ENCODE measurements at places on chromosomes 4 and X.

DNA sequence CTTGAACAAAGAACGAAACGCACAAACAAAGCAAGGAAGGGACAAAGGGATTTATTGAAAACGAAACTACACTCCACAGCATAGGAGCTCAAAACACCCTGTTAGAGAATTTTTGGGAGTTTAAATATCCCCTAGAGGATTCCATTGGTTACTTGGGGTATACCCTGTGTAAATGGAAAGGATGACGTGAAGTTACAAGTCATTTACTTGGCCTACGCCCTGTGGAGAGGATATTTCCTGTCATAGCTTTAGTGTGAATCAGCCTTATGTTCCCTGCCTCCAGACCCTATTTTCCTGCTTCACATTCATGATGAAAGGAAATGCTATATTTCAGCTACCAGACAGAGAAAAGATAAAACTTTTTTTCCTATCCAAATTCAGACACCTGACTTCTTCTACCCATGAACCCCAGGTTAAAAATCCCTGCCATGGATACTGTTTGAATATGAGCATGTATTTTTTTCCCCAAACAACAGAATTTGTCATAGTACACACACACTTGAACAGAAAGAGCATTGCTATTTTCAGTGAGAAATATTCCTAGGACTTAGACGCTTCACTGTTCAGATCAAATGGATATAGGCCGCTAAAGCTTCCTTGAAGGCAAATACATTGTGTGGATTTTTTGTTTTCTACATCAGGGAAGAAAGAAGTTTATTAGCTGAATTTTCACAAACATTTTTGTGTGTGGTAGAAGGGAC lies 20.4 kb downstream of the PIN4 start:
- DNase-seq = no peak

DNA sequence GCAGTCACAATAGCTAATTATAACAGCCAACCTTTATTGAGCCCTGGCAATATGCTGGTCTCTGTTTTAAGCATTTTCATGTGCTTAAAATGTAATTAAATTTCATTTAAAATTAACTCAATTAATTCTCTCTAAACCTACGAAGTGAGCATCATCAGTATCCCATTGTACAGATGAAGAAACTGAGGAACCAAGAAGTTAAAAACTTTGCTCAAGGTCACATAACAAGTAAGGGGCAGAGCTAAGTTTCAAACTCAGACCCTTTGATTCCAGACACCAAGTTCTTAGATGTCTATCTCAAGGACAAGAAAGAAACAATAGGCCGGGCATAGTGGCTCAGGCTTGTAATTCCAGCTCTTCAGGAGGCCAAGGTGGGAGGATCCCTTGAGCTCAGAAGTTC lies 55.9 kb upstream of the NFKB1 start:
- DNase-seq = no peak

GRCh38 chr4:93896516-93896915 lies 68.0 kb downstream of the ATOH1 start:
- DNase-seq = no peak

DNA sequence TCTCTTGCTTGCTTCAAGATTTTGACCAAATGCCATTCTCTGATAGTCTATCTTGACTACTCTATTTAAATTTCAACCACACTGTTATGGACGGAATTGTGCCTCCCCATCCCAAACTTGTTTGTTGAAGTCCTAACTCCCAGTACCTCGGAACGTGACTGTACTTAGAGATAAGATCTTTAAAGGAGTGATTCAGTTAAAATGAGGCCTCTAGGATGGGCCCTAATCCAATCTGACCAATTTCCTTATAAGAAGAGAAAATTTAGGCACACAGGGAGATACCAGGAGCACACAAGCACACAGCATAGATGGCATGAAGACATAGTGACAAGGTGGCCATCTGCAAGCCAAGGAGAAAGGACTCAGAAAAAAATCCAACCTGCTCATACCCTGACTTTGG lies 269.9 kb downstream of the KCNIP4 start:
- DNase-seq = no peak

DNA sequence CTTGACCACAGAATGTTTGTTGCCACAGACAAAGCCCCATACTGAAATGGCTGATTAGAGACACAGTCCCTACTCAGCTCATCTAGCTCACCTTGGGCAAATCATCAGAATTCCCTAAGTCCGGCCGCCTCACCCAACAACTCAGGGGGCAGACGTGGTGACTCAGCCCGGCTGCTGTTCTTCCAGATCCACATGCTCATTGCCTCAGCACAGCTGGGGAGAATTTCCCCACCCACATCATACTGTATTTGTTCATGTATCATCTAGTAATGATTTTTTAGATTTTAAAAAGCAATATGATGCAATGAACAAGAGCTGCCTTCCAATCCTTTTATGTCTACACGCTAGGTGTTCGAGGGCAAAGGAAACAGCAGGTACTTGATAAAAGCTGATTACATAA lies 333.8 kb upstream of the TENM3 start:
- no peak for DNase-seq

- no peak for DNase-seq
Measured at GRCh38 chrX:41737065-41737464, 13.1 kb downstream of the GPR82 start.

GRCh38 chr4:2302387-2303119 lies 40.6 kb upstream of the MXD4 start:
- DNase-seq = no peak

- no peak for DNase-seq
Measured at GRCh38 chr4:148059617-148060180, 327.8 kb downstream of the ARHGAP10 start.

DNA sequence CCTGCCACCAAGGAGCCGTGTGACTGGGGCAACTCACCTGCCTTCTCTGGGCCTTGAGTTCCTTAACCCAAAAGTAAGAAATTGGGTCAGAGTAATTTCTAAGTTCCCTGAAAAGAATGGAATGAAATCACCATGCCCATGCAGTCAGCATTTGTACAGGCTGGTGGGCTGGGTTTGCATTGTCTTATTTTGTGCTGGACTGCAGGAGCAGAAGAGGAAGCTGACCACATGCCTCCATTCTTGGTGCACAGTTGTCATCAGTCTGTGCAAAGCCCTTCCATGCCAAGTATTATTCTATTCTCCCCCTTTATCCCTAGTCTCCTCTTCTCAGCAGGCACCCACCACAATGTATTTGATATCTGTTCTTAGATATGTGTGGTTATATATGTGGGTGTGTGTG lies 56.3 kb downstream of the FHDC1 start:
- no peak for DNase-seq

- no peak for DNase-seq
Measured at GRCh38 chrX:38066934-38067333, 60.6 kb downstream of the SYTL5 start.

DNA sequence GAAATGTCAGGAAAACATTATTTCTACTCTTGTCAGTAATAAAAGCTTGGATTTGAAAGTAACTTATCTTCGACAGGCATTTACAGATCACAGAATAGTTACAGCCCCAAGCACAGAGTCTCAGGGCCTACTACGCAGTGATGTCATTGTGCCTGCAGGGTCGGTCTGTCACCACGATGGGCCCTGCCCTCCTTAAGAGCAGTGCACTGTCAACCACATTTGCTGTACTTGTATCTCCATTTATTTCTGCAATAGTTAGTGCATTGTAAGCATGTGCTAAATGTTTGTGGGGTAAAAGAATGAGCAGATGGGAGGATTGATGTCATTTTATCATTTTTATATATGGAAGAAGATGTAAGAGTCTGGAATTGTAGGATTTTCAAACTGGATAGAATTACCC lies 13.6 kb upstream of the CCKAR start:
- DNase-seq = no peak

GRCh38 chr4:121062521-121062920 lies 9.8 kb downstream of the NDNF start:
- DNase-seq = no peak

- DNase-seq = no peak
Measured at GRCh38 chr4:31341601-31342359, 621.6 kb downstream of the PCDH7 start.

- no peak for DNase-seq
Measured at GRCh38 chr4:64594723-64595122, 185.5 kb upstream of the TECRL start.

- no peak for DNase-seq
Measured at GRCh38 chrX:15437724-15438123, 53.5 kb upstream of the VEGFD start.

DNA sequence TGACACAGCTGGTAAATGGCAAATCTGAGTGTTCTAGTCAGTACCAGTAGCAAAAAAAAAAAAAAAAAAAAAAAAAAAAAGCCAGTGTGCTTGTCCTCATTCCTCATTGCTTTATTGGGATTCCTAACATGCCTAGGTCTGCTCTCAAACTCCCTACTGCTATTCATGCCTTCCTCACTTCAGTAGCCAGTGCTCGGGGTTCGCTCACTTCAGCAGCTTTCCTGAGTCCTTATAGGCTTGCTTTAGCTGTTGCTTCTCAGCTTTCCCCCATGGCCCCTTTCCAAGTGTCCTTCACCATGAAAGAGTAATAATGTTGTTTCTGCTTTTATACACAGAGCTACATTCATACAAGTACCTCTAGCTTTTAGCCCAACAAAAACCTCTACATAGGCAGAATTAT lies 30.8 kb downstream of the SLITRK2 start:
- DNase-seq = no peak
